ENCODE measurements at places on chromosomes 5 and 9.
A peak's percentile ranks its signal among the peaks of the same experiment; 100 is the strongest.

GRCh38 chr5:173020154-173020581 is 36.0 kb upstream of the CREBRF start:
- no peak for DNase-seq

- no peak for DNase-seq
These were observed 43.8 kb downstream of the PRR16 start for GRCh38 chr5:120507800-120508463.

DNA sequence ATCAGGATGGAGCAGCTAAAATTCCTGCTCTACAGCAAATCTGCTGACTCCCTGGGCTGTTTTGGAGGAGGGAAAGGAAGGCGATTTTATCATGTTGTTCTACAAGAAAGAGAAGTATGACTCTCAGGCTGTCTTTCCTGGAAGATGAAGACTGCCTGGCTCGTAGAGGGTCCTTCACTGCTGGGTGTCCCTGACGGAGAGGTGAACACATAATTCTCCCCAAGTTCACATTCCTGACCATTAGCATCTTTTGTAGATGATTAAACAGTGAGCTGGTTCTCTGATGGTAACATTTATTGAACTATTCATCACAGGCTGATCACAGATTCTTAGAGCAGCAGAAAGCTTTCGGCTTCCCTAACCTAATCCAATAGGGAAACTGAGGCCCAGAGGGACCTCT is 212.4 kb upstream of the GLRA1 start:
- no peak for DNase-seq

DNA sequence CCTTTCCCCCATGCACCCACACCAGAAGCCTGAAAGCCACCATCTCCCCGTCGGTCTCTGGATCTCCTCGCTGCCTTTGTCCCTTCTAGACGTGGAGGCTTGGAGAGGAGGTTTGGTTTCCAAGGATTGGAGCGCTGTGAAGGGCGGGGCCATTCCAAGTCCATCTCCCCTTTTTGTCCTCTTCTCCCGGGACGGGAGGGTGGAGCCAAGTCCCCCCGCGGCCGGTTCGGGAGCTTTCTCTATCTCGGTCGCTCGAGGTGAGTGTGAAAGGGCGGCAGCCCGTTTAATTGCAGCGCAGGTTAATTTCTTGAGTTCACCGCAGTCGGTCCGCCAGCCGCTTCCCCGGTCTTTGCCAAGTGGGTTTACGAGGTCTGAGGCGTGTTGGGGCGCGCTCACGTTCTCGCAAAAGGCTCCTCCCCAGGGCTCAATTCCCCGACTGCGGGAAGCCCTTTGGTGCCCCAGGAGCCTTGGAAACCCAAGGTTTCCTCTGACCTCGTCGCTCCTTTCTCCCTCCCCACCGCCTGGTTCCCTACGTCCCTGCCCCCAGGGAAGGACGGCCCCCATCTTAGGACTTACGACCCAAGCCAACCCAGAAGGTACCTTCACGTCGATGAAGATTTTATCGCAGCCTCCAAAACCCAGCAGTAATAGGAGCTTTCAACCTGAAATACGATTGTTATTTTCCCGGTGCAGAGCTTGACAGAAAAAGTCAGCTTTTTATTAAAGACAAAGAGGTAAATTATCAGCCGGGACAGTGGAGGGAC is 2.8 kb upstream of the ZNF462 start:
- no peak for DNase-seq

- no peak for DNase-seq
These were observed 111.2 kb downstream of the ZNF354C start for GRCh38 chr5:179171251-179171815.

GRCh38 chr5:82426464-82427154 is 148.5 kb upstream of the RPS23 start:
- DNase-seq = no peak

- peak; percentile 91 for DNase-seq
These were observed 136.5 kb upstream of the ABCA1 start for GRCh38 chr9:105064248-105065097.

- no peak for DNase-seq
These were observed 35.8 kb downstream of the C7 start for GRCh38 chr5:40945111-40945510.

DNA sequence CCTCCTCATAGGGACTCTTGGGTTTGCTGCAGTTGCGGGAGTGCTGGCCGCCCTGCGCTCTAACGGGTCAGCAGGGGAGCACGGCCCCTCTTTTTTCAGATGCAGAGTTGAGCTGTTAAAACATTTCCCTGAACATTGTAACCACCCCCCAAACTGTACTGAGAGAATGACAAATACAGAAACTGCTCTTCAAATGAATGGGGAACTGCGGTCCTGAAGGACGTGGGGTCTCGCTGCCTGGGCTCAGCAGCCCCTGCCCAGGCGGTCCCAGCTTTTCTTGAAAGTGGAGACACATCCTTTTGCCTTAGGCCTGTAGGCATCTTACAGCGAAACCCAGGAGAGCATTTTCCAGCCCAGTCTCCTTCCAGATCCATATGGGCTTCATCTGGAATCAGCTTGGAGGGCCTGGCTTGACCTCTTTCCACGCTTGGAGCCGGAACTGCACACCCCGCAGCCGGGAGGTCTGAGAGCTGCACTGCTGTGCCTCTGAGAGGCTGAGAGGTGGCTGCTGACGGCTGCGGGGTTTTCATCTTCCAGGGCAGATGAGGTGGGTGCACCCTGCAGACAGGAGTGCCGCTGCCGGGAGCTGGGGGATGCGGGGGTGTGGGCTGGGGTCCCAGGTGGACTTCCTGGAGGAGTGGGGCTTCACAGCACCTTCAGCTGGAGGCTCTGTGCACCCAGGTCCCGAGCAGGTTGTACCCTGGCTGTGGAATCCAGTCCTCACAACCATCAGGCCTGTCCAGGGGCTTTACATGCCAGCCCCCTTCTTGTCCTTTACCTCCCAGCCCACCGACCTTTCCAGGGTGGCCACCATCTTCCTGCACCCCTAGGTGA is 1.2 kb upstream of the AGPAT2 start:
- DNase-seq = no peak

Measured in HS-5 (cell line).